ENCODE measurements at places on chromosomes 1 and 21.

DNA sequence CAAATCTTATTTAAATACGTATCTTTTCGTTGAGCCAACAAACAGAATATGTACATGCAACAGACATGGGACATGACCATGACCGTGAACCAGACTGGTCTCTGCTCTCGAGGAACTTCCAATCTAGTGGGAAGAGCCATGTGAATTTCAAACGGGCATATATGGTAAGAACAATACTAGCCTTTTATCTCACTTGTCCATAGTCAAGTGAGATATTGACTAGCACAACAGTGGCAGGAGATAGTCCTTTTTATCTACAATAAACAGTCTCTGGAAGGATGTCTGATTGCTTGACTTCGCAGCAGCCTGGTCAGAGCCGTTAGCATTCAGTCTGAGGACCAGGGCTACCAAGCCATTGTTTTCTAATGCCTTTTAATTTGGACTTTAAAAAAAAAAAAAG lies 12.6 kb upstream of the PLA2G2C start:
- no peak for DNase-seq

GRCh38 chr1:205792961-205793673 lies 17.8 kb upstream of the RAB29 start:
- no peak for DNase-seq

GRCh38 chr1:204232526-204232925 lies 18.7 kb upstream of the GOLT1A start:
- DNase-seq: no peak

DNA sequence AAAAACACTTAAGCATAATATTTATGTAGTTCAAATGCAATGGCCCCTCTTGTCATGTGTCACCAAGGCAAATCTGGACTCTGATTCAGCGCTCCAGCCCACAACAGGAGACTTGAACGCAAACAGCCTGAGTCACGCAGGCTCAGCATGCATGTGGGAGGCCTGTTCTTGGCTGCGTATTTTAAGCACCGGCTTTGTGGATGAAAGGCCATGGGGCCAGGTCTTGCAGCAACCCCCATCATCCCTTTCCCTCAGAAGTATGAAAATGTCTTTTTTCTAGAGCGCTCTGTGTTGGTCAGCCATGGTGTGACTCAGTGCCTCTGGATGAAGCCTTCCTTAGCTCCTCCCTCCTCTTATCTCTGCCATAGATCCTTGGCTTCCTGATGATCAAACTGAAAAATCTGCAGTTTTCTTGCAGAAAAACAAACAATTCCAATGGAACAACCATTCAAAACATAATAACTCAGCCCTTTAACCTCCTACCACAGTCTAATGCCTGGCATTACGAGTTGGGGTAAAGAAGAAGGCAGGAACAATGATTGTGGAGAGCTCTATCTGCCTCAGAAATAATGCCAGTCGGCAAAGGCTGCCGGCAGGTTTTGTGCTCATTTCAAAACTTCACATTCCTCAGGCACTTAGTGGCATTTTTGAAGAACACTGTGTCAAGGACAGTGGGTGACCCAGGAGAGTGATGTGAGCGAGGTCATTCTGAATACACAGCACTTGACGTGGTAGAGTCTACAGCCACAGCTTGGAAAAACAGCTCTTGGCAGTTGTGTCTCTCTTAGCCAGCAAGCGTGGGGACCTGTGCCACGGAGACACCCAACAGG lies 167.5 kb downstream of the CLIC6 start:
- peak; percentile 44 for DNase-seq

DNA sequence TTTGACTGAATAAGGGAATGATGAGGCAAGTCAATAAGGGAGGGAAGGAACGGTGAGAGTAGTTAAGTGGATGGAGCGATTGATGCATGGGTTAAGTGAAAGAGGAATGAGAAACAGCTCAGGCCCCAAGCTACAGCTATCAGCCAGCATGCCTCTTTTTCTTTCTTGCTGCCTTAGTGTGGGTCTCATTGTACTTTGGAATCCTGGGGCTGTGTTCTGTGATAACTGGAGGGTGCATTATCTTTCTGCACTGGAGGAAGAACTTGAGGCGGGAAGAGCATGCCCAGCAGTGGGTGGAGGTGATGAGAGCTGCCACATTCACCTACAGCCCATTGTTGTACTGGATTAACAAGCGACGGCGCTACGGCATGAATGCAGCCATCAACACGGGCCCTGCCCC lies 1.0 kb downstream of the TEX38 start:
- no peak for DNase-seq

DNA sequence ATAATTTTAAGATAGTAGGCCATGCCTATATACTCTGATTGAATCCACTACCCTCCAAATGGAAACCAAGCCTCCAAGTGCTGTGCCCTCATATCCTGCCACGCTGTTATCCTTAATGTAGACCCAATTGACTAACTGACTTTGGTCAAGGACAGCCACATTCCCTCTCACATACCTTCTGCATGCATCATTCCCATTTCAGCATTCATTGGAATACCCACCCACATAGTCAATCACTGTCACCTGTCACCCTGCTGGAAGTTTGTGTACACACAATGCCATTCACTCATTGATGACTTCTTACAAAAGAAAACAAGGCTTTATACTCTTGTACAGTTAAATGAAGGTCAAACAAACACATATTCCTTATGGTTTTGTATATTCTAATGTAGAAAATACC lies 221.1 kb upstream of the PBX1 start:
- DNase-seq: peak; percentile 54

- DNase-seq: no peak
Observed at GRCh38 chr1:177811429-177811828, 158.4 kb downstream of the SEC16B start.

GRCh38 chr1:51309291-51309690 lies 21.1 kb downstream of the TTC39A start:
- DNase-seq: no peak

- no peak for DNase-seq
Observed at GRCh38 chr1:87864676-87865075, 536.0 kb downstream of the LMO4 start.

- DNase-seq: no peak
Observed at GRCh38 chr1:32684167-32684811, 18.3 kb downstream of the SYNC start.

DNA sequence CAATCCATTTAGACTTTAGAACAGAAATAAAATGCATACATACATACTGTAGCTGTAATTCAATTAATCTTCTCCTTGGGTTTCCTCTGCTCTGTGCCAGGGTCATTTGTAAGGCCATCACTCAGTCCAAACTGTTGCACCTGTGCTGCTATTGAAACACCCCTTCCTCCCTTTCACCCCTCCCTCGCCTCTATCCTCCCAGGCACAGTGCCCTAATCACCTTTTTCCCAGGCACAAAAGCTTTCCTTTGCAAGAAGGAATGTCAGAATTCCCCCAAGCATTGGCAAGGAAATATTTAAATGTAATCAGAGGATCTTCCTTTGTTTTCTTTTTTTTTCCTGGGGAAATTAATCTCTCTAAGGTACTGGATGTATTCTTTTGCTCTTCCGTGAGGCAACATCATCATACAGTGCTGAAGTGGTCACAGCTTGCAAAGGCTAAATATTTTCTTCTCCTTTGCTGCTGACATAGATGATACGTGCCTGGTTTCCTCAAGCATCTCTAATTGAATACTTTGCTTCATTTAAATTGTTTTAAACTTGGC lies 339.3 kb upstream of the NR5A2 start:
- DNase-seq: no peak

- DNase-seq: peak; percentile 79
Observed at GRCh38 chr1:23865543-23865930, 2.6 kb downstream of the FUCA1 start.

- no peak for DNase-seq
Observed at GRCh38 chr1:153791648-153792253, 16.5 kb downstream of the SLC27A3 start.

DNA sequence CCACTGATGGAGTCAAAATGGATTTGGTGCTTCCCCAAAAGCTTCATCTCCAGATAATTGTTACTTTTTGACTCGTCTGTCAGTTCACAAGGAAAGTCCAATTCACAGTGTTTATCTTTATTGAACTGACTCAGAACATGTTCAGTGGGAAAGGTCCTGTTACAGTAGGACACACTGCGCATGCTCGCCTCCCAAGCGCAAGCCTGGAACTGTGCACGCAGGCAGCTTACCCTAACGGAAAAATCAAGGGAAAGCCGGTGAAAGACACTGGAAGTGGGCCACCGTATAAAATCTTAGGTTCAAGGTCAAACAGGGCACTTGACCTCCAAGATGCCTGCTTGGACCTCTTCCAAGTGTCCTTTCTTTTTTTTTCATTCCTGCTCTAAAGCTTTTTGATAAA lies 174.6 kb downstream of the USP25 start:
- no peak for DNase-seq

DNA sequence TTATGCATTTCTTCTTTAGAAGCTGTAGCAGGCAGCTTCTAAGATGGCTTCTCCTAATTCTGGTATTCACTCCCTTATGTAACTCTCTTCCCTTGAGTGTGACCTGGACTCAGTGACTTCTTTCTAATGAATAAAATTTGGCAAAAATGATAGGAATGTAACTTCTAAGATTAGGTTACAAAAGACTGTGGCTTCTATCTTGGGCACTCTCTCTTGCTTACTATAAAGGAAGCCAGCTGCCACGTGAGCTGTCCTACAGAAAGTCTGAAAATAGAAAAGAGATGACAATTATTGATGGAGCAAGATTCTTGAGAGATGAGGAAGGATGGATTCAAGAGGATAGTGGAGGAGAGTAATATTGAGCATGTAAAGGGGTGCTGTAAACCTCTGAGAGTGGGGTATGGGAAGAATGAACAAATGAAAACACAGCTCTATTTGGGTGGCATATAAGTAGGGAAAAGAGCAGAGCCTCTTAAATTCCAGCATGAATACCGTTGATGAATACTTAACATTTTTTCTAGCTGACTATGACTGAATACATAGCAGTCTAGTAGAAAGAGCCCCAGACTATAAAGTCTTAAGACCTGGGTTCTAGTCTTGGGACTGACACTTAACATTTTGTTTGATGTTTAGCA lies 5.5 kb downstream of the TSEN15 start:
- peak; percentile 27 for DNase-seq

DNA sequence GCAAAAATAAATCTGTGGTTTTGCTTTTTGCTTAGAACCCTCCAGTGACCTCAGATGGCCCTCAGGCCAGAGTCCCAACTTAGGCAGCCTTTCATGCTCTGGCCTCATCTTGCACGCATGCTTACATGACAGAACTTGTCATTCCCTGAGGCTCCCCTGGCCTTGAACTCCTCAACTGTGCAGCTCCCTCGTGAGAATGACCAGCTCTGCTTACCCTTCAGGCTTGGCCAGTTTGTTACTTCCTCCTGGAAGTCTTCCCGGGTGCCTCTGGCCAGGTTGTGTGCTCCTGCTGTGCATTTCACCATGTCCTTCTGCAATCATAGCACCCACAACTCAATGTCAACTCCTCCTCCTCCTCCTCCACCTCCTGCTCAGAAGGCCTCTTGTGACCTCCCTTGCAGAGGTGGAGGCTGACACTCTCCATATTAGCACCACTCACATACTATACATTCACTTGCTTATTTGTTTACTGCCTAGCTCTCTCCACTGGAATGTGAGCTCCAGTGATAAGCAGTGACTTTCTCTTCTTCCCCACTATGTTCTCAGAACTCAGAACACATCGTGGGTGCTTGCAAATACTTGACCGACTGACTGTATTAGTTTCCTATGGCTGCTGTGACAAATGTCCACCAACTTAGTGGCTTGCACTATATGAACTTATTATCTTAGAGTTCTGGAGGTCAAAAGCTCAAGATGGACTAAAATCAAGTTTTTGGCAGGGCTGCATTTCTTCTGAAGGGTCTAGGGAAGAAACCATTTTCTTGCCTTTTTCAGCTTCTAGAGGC lies 41.9 kb downstream of the RCSD1 start:
- no peak for DNase-seq

DNA sequence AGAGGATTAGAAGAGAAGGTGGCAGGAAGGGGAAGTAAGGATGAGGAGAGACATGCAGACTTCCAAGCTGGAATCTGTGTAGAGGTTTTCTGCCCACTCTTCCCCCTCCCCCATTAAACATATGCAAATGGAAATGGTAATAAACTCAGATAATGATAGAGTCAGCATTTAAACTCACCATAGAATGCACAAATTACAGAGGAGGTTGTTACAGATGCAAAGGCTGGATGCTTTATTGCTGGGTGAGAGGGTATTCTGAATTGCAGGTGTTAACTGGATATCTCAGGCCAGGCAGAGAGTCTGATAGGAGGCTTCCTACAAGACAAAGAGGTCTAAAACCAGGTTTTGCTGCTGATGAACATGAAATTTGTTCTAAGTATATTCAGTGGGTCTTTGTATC lies 372.5 kb downstream of the SEC16B start:
- no peak for DNase-seq

Measured in urothelium cell line (cell line).